ENCODE measurements at places on chromosomes 2 and 18. TPM values are rescaled to one million over a fixed set of nuclear protein-coding genes. Genes with fewer than 3 reads are reported as not detected.

GRCh38 chr18:31546476-31546875 lies 45.2 kb upstream of the TTR start:
- no peak for DNase-seq

The SCG2 gene
- 0.26 TPM for polyA plus RNA-seq

DNA sequence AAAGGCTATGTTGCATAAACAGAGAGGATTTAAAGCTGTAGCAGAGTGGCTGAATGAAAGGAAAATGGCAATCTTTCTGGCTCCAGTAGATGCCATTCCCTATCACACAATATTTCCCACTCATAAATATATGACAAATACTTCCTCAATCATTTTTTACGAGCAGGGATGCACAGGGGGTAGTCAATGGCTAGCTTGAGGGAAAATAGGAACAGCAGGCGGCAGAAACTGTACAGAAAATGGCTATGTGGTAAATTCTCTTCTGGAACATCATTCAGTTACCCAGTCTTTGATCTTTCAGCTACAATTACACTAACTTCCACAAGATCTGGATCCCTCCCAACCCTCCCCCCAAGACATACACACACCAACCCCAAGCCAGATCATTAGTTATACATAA lies 127.2 kb downstream of the OLA1 start:
- DNase-seq = no peak

- DNase-seq = no peak
Measured at GRCh38 chr18:13628211-13628610, 98.1 kb downstream of the FAM210A start.

Data from BJ (cell line).